Islet precursor cell (in vitro differentiated cells): ENCODE measurements at places on chromosomes 3 and 15.
A peak's percentile ranks its signal among the peaks of the same experiment; 100 is the strongest.

DNA sequence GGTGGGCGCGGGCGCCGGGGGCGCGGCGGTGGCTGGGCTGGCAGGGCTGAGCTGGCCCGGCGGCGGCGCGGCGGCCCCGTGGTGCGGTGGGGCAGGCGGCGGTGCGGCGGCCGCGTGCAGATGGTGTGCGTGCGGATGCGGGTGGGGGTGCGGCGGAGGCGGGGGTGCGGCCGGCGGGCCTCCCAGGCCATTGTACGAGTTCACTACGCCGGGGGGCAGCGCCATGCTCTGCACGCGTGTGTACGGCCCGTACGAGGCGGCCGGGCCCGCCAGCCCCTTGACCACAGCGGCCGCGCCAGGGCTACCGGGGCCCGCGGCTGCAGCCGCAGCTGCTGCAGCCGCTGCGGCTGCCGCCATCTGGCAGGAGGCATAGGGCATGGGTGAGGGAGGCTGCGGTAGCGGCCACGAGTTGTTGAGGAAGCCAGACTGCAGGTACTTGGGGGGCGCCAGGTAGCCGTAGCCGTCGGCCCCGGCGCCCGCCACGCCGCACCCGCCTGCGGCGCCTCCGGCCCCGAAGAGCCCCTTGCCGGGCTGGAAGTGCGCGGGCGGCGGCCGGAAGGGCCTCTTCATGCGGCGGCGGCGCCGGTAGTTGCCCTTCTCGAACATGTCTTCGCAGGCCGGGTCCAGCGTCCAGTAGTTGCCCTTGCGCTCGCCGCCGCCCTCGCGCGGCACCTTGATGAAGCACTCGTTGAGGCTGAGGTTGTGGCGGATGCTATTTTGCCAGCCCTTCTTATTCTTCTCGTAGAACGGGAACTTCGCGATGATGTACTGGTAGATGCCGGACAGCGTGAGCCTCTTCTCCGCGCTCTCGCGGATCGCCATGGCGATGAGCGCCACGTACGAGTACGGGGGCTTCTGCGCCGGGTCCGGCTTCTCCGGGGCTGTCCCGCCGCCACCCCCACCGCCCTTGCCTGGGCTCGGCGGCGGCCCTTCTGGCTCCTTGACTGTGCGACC lies 951 bp downstream of the FOXL2 start:
- DNase-seq, result peak; percentile 77

DNA sequence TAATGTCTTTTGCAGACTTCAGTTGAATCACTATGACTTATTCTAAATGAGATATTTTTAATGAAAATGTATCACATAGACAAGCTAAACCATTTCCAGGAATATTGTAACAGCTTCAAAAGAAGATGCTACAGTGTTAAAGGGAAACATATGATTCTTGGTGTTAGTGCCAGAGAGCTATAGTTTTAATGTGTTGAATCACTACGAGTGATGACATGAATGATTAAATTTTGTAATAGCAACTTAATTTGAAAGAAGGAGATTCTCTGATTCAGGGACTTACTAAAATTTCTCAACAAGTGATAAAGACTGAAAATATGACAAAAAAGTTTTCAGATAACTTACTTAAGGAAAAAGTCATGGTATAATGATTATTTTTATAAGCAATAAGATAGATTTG lies 267.3 kb upstream of the SLITRK3 start:
- no peak for DNase-seq

- no peak for DNase-seq
These were observed 25.8 kb upstream of the BLM start for GRCh38 chr15:90691369-90691768.

DNA sequence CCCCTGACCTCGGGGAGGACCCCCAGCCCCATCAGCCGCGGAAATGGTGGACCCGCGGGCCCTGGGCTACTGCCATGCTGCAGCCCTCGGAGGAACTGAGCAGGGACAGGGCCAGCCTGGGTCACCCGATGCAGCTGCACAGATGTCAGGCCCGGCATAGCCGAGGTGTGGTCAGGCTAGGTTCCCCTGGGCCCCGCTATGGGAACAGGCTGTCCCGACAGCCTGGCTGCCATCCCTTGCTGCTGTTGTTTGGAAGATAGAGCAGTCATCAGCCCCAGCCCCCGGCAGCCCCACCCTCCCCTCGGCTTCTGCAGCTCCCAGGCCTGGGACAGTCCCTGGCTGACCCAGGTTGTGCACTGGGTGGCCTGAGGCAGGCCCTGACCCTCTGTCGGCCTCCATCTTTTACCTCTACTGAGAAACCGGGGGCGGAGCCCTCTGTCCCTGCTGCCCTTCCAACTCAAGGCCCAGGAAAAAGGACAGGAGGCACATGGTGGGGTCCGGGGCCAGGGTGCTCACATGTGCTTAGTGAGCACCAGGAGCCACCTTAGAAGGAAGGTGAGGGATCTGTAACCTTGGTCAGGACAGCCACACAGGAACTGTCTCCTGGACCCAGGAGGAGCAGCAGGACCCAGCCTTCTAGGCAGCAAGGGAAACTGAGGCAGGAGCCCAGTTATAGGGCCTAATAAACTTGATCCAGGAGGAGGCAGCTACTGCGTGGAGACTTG lies 31.5 kb upstream of the FBLN2 start:
- DNase-seq, result no peak

DNA sequence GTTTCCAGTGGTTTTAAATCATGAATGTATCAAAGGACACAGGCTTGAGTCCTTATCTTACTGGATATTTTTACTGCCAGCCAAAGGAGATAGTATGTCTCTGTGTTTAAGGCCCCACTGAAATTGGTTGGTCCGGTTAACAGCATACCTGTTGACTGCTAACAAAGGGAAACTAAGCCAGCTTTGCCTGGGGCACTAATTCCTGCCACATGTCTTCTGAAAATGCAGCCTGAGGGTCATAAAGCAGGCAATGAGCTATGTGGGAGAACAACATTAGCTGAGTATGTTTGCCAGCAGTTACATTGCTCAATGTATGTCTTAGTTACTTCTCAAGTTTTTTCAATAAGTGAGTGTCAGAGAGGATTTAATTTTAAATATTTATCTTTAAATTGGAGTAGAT lies 12.4 kb downstream of the PLS1 start:
- DNase-seq, result peak; percentile 85
